Posterior vena cava (tissue), 2 donors: ENCODE measurements at places on chromosomes 2 and 18. TPM values are rescaled to one million over a fixed set of nuclear protein-coding genes. Genes with fewer than 3 reads are reported as not detected.

Gene TDRD15
- 0.05 TPM for total RNA-seq

Gene HPCAL1
- total RNA-seq: 21.6 TPM

Gene MYO5B
- 1.4 TPM for total RNA-seq

Gene FRZB
- 6.9 TPM for total RNA-seq
